ENCODE measurements at places on chromosomes 6 and 20. TPM values are rescaled to one million over a fixed set of nuclear protein-coding genes. Genes with fewer than 3 reads are reported as not detected.

DNA sequence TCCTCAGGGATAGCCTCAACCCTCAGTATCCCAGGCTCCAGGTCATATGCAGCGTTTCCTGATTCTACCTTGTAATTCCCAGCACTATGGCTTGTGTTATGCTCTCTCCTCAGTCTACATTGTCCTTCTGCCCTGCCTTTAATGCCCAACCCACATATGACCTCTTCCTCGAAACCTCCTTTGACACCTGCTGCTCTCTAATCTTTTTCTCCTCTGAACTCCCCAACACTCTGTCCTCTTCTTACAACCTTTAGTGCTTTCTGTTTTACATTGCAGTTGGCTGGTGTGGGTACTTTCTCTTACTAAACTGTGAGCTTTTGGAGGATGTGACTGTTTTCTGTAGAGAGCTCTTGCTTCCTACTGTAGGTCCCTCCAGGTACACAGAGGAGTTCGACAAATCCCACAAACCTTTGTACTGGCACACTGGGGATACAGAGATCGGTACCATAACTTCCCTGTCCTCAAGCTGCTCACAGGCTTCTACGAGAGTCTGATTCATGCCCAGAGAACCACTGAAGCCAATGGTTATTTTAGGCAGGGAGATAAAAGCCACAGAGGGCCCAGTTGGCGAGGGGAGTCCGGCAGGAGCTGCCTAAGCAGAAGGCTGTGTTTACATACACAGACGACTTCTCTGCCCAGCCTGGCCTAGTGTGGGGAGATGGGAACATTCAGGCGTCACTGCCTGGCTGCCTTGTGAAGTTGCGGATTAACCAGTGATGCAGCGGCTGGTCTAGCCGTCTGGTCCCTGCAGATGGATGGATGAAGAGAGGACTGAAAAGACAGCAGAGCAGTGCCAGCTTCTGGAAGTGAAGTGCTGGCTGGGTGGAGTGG is 8.4 kb upstream of the EPB41L1 start:
- no peak for DNase-seq

GRCh38 chr6:166722785-166723184 is 95.7 kb upstream of the RPS6KA2 start:
- no peak for DNase-seq

GRCh38 chr6:13913226-13914001 is 11.3 kb upstream of the RNF182 start:
- DNase-seq, result no peak

- DNase-seq, result peak; percentile 10
Measured at GRCh38 chr6:15505463-15505918, 157.3 kb downstream of the DTNBP1 start.

The ISM1 gene
- total RNA-seq, result 2.6 TPM

DNA sequence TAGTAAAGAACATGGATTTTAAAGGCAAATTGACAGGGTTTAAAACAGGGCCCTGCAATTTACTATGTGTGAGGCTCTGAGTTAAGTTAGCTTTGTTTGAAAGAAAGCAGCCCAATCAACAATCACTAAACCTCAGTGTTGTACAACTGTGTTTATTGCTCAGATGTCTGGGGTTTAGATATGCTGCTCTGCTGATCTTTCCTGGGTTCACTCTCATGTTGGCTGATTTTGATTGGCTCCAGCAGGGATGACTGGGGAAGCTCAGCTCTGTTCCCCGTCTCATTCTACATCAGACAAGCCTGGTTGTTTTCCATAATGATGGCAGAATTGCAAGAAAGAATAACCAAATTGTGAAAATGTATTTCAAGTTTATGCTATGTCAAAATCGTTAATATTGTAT is 10.9 kb downstream of the C6orf58 start:
- no peak for DNase-seq

GRCh38 chr20:48338717-48339116 is 489.1 kb downstream of the PREX1 start:
- no peak for DNase-seq

DNA sequence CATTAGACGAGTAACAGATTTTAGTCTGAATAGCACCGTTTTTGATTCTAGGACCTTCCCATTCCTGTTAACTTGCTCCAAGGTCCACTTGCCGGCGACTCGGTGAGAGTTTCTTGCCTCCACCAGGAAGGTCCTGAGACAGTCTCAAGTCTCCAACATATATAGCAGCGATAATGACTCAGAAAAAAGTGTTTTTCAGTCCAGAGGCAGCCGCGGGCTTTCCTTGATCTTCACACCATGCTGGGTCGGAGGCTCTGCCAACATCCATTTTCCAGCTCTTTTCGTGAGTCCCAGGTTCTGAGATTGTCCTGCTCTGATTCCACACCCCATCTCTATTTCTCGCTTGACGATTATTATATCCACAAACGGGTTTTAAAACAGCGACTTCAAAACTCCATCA is 170.5 kb downstream of the GPX5 start:
- no peak for DNase-seq

DNA sequence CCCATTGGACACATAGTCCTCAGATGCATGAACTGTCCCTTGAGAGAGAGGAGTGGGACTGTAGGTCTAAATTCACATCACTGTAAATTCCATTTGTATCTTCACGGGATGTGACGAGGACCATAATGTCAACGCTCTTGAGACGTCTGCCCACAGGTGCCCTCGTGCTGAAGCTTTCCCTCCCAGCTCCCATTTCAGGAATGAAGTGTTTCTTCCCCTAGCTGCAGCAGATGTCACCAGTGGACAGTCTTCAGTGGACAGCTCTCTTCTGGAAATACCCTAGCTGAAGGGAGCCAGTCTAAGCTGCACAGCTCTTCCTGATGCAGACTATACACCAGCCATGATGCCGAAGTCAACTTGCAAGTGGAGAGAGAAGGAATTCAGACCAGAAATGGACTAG is 217.4 kb upstream of the ECI2 start:
- no peak for DNase-seq

DNA sequence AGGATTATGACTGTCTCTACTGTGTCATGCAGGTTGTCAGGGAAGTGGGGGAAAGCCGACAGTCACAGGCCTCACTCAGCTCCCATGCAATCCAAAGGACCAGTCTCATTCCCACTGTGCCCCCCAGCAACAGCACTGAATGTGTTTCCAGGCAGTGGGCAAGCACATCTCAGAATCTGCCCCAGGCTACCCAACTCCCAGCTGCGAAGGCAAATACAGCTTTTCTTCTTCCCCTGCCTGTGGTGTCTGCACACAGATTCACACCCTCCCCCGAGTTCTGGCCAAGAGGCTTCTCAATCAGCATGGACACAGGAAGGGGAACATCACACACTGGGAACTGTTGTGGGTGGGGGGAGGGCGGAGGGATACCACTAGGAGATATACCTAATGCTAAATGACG is 75.3 kb downstream of the SNAP91 start:
- no peak for DNase-seq

DNA sequence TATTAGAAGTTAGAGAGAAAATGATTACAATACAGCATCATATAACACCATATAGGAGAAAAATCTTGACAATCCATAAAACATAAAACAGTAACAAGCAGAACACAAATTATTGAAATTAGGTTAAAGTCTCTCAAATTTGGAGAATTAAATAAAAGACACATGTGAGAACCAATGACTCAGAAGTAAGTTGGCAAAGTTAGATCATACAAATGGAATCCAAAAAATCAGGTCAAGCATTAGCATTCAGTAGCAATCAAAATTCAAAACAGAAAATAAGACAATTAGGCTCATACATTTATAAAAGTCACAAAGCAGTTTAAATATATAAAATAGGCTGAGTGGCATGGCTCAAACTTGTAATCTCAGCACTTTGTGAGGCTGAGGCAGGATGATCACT is 775.6 kb downstream of the PHF3 start:
- no peak for DNase-seq

The KCNG1 gene
- total RNA-seq, result 4.9 TPM

- no peak for DNase-seq
Measured at GRCh38 chr6:155710704-155711103, 255.1 kb upstream of the NOX3 start.

- DNase-seq, result peak; percentile 8
Measured at GRCh38 chr6:170039156-170040114, 251.4 kb downstream of the DLL1 start.

GRCh38 chr20:51134405-51134804 is 111.5 kb upstream of the KCNG1 start:
- no peak for DNase-seq

DNA sequence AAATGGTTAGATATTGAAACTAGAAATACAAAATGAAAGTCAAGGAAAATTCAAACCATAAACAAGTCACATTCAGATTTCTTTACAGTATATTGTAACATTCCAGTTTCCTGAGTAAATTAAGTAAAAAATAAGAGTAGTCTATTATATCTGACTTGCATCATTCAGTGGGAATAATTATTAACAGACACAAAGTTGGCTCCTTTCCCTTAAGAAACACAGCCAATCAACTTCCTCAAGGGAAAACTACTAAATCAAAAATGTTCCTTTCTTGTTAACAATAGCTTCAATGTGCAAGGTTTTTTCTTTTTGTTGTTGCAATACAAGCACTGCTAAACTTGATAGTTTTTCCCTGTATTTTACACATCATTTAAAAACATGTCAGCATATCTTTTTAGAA is 33.2 kb downstream of the DNAAF9 start:
- DNase-seq, result no peak

DNA sequence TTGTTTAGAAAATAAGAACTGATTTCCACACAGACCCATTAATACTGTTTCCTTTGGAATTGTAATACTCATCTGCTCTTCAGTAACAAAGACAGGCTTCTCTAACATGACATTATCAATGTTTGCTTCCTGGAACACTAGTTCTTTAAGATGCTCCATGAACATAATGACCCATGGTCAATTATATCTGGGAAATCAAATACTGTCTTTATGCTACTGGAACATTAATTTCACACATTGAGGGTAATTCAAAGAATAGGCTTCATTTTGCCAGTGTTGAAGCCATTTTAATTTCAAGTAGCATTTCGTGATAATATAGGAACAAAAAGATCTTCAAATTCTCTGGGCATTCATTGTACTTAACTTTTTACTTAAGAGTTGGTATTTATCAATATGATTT is 80.9 kb downstream of the OPN5 start:
- DNase-seq, result no peak

GRCh38 chr6:31407699-31408098 is 4.3 kb downstream of the MICA start:
- DNase-seq, result no peak

The PLN gene
- 2.3 TPM for total RNA-seq

GRCh38 chr6:130973521-130974277 is 89.3 kb downstream of the EPB41L2 start:
- DNase-seq, result no peak

- no peak for DNase-seq
Measured at GRCh38 chr6:165632194-165632593, 30.8 kb downstream of the PDE10A start.

DNA sequence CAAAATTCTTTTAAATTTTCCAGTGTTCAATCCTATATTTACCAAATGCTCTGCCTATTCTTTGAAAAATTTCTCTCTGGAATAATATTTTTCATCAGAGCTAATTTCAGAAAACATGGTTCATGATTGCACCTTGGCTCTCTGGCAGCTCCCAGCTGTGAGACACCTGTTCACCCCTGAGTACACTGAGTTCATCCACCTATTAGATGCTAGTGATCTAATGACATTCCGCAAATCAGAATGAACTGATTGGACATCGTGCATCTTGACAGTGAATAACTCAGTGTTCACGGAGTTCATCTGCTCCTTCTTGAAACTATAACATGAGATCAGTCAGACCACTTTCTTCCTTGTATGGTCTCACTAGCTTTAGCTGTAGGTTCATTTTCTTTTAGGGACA is 3.9 kb upstream of the SHPRH start:
- no peak for DNase-seq

DNA sequence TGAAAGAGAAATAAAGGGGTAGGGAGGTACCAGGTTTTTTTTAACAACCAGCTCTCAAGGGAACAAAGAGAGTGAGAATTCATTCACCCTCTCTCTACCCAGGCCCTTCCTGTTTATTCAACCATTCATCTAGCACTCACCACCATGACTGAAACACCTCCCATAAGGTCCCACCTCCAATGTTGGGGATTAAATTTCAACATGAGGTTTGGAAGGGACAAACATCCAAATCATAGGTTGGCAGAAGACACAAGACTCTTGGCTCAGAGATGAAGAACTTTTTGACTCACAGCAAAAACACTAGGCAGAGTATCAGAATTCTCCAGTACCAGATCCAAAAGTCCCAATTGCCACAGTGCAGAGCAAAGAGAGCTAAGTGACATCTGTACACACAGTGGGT is 186.3 kb downstream of the EDN1 start:
- no peak for DNase-seq

DNA sequence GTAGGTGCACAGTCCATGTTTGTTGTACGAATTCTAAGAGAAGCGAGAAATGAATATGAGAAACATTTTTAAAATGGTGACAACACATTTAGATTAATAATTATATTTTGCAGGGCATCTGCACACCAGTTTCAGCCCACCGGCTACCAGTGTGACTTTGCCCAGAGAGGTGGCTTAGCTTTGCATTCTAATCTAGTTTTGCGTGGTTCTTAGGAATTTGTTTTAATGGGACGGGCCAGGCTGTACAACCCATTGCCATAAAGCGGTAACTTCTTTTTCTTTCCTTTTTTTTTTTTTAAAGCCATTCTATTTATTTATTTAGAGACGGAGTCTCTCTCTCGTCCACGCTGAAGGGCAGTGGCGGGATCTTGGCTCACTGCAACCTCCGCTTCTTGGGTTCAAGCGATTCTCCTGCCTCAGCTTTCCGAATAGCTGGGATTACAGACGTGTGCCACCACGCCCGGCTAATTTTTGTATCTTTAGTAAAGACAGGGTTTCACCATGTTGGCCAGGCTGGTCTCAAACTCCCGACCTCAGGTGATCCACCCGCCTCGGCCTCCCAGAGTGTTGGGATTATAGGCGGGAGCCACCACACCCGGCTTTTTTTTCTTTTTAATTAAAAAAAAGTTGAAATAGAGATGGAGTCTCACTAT is 829 bp downstream of the MANBAL start:
- DNase-seq, result no peak

The ADGRB3 gene
- total RNA-seq, result 1.3 TPM

- no peak for DNase-seq
Measured at GRCh38 chr6:147325557-147325956, 121.3 kb downstream of the STXBP5 start.

The SYTL3 gene
- 1.8 TPM for total RNA-seq

The CST11 gene
- not detected for total RNA-seq

GRCh38 chr6:116010790-116011401 is 49.8 kb downstream of the FRK start:
- DNase-seq, result peak; percentile 71

The OXT gene
- total RNA-seq, result not detected

The DNAH8 gene
- not detected for total RNA-seq

GRCh38 chr6:137560184-137560563 is 66.0 kb upstream of the OLIG3 start:
- no peak for DNase-seq

The CST8 gene
- total RNA-seq, result not detected
